ENCODE measurements at places on chromosomes 6 and 20.

GRCh38 chr6:135086414-135086764, 31.8 kb upstream of the HBS1L start:
- no peak for DNase-seq

DNA sequence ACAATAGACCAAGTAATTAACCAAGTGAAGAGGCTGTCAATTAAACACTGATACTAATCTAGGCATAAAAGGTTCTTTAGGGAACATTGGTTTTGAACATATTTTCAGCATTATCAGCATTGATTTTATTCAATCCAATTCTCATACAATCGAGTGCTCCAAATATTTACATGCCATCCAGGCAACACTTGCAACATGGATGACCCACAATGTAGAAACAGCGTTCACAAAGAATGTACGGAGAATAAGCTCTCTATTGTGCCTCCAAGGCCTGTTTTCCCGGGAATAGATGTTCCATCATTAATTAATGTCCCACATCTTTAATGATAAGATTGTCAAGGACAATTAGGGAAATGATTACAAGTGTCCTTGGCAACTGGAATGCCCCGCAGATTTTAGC, 117.4 kb downstream of the RFX6 start:
- DNase-seq = no peak

DNA sequence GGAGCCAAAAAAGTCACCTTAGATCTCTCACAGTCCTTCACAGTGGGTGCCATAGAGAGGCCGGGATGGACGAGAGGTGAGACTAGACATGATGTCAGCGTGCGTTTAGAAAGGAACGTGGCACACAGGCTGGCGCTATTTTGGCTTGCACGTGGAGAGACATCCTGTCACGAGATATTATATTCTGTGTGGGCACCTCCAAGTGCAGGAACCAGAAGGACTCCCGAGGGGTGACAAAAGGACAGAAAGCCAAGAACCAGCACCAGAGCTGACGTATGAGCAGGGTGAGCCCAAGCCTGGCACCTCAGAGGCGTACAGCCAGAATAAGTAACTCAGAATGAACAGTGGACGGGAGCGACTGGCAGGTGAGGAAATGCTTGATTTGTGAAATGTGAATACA, 49.9 kb upstream of the QKI start:
- DNase-seq = no peak

DNA sequence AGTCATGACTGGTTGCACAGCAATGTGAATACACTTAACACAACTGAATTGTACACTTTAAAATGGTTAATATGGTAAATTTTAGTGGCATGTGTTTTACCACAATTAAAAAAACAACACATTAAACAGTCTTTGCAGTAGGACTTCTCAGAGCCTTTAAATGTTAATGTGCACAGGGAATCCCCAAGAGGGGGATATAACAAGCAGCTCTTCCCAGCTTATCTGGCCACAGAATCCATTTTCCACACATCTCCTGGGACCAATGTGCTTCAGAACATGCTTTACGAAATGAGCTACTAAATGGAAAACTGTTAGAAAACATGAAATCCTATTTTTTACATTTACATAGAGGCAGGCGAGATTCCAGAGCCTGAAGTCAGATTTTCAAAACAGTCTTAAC, 44.4 kb downstream of the FYN start:
- DNase-seq = no peak

- no peak for DNase-seq
Measured at GRCh38 chr20:8423482-8423881, 291.4 kb downstream of the PLCB1 start.

All from Caki2 (cell line).